ENCODE measurements at places on chromosomes 5 and 9.

DNA sequence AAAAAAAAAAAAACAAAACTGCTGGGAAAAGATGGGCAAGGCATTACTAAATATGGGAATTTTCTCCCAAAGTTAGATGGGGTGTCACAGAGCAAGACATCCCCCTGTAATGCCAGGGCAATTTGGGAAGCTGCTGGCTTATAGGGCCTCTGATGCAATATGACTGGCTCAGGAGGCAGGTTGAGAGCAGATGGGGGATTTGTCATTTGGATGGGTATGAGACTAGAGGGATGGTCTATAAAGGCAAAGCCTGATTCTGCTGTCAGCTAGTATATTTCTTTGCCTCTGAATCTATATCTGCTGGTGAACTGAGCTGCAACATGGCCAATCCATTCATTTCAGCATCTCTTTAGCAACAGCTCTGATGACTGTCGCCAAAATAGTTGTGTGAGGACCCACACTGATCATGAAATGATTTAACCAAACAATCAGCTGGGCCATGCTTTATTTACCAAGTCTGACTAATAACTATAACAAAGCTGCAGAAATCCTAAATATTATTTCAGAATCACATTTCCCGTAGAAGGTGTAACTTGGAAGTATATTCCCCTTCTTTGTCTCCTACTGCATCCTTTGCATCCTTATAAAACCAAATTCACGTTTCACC is 455.1 kb upstream of the ZNF608 start:
- DNase-seq = no peak

GRCh38 chr9:114662081-114662989 is 4.7 kb upstream of the TEX53 start:
- peak; percentile 66 for DNase-seq

DNA sequence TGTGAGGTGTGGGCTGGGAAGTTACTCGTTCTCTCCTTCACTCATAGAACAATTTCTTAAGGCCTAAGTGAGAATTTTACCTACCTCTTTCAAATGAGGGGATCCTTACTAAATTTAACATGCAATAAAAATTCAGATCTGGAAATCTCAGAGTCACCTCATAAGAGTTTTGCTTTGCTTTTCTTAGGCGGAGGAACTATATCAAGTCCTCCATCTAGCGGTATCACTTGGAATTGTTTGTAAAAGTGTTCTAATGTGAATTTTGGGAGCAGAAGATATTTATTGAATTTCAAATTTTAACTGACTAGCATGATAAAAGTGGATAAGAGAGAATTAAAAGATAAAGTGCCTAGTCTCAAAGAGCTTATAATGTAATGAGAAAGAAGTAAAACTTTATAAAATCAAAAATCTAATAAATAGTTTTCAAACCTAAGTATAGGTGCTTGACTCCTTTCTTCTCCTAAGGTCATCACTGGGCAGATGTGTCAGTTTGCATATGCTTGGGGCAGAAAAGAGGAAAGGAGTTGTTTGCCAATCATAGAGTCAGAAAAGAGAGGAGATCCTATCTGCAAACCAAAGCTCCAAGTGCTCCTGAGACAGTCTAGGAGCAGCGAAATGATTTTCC is 145.7 kb upstream of the DAB2 start:
- DNase-seq = no peak

- DNase-seq = no peak
Measured at GRCh38 chr9:97386265-97386633, 25.6 kb upstream of the TDRD7 start.

GRCh38 chr9:7777771-7778170 is 21.8 kb downstream of the DMAC1 start:
- DNase-seq = no peak

GRCh38 chr5:53616939-53617549 is 56.6 kb downstream of the NDUFS4 start:
- DNase-seq = no peak

DNA sequence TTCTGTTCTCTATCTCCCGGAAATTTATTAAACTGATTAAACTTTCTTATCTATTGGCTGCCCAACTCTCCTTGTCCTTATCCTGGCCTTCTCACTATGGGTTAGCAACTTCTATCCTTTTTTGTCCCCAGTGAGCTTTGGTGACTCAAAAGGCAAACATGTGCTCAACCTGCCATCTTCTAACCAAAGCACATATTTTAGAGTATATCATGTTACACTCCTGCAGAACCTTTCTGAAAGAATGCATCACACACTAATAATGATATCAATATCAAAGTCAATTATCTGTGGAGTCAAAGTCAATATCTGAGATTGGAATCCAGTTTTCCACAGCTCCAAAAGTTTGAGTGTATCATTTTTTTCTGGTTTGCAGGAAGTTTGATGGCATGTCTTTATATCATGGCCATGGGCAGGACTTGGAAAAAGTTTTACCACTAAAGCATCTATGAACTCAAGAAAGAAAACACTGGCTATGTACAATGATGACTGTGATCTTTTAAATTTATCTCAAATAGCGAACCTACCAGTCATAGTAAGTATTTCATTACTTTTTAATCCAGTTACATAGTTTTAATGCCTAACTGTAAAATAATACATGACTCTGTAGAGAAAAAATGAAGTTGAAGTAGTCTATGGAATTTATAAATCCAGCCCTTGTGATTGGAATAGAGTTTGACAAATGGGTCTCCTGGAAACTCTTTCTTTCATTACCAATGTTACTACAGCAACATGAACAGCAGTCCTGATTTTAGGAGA is 166.8 kb downstream of the DROSHA start:
- DNase-seq = no peak

- DNase-seq = peak; percentile 21
Measured at GRCh38 chr5:142432369-142432863, 107.6 kb upstream of the SPRY4 start.

GRCh38 chr5:36001032-36001431 is 9.8 kb upstream of the UGT3A1 start:
- DNase-seq = no peak

- DNase-seq = no peak
Measured at GRCh38 chr5:135229679-135230132, 169.3 kb downstream of the MACROH2A1 start.

- DNase-seq = peak; percentile 7
Measured at GRCh38 chr9:21316860-21317259, 11.7 kb upstream of the IFNA5 start.

GRCh38 chr5:73382401-73382740 is 66.2 kb downstream of the FOXD1 start:
- no peak for DNase-seq

DNA sequence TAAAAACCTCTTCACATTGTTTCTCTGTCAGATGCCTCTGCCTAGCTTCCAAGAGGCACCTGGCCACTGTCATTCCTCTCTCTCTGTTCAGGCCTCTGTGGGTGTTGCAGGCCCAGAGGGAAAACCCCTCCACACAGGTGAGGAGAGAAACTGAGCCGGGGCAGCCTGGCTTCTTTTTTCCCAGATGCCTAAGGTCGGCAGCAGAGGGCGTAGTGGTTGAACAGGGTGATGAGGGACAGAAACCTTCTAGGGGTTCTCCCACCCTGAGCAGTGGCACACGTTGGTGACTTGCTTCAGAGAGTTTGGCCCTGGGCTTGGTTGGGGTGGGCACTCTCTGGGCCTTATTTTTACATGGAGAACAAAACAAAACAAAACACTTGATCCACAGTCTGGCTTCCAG is 12.2 kb downstream of the IL9 start:
- no peak for DNase-seq

DNA sequence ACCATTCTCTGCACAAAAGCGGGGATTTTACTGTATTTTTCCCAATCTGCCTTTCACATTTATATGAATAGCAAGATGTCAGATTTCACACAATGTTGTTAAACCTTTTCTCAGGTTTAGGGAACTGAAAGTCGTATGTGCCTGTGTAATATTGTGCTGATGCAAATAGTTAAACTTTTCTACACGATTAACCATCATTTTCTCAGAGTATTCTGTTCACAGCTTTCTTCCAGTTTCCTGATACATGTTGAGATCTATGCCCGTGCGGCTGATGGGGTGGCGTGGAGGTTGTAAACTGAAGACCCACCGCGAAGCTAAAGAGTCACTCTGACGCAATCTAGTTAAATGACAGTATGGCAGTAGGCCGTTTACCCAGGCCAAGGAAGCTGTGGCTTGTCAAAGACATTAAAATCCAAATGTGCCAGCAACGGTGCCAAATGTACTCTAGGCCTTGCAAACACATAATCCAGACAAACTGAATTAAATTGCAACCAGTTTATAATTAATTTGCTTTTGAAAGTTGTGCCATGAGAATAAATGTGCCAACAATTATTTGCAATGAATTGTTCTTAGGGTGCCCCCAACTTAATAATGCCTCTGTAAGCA is 145.7 kb downstream of the EBF1 start:
- DNase-seq = no peak

DNA sequence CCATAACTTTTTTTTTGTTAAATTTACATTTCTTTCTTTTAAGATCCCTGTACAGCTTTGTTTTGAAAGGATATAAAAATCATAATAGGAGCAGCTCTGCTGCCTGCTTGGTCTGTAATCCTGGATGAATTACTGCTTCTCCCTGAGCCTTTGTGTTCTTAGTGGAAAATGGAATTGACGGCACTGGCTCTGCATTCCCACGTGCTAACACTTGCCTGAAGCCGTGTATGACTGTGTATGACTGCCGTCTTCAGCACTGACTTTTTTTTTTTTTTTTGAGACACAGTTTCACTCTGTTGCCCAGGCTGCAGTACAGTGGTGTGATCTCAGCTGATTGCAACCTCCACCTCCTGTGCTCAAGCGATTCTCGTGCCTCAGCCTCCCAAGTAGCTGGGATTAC is 4.8 kb downstream of the THG1L start:
- DNase-seq = no peak

- no peak for DNase-seq
Measured at GRCh38 chr5:36261186-36261585, 19.5 kb upstream of the NADK2 start.

DNA sequence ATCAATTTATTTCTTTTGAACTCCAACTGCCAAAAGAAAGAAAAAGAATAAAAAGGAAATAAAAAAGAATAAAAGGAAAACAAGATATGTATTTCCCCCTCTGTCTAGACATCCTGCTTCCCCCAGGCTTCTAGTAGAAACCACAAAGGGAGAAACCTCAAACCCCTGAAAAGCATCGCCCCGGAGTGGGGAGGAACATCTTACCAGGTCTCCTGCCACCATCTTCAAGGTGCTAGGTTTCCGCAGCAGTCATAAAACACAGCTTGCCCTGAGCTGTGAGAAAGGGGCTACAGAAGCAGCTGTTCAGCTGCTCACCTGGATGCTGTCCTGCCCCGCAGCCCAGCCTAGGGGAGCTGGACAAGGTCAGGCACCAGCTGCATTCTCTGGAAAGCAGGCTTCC is 487.7 kb downstream of the GADD45G start:
- DNase-seq = peak; percentile 56

All from CD4-positive, alpha-beta T cell treated with Interleukin-6 for 4 hours (primary cell).